Glomerular endothelial cell (primary cell): ENCODE measurements at places on chromosomes 1 and 21.

DNA sequence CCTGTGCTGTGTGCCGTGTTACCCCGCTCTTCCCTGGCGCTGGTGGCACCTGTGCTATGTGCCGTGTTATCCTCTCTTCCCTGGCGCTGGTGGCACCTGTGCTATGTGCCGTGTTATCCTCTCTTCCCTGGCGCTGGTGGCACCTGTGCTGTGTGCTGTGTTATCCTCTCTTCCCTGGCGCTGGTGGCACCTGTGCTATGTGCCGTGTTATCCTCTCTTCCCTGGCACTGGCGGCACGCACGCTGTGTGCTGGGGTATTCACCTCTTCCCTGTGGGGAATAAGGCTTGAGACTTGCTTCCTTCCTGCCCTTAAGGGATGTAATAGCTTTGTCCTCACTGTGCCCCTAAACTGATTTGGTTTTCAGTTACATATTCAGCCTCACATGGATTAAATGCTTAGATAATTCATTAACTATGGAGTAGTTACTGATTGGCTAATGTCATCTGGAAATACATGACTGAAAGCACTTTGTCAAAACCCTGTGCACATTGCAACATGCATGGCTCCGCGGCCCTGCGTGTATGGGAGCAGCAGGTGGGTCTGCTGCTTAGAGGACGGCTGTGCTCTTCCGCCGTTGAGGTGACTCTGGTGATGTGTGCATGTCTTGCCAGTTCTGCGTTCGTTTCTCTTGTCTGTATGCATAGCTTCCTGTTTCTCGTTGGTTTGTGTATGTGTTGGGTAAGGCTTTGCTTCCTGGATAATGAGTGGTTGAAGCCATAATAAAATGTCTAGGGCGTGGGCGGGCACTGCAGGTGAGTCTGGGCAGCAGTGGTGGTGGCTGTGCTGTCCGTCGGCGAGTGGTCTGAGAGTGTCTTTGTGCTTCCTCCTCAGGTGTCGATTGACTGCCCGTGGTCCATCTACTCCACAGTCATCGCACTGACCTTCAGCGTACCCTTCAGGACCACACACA is 17.9 kb upstream of the PWP2 start:
- DNase-seq, result no peak

DNA sequence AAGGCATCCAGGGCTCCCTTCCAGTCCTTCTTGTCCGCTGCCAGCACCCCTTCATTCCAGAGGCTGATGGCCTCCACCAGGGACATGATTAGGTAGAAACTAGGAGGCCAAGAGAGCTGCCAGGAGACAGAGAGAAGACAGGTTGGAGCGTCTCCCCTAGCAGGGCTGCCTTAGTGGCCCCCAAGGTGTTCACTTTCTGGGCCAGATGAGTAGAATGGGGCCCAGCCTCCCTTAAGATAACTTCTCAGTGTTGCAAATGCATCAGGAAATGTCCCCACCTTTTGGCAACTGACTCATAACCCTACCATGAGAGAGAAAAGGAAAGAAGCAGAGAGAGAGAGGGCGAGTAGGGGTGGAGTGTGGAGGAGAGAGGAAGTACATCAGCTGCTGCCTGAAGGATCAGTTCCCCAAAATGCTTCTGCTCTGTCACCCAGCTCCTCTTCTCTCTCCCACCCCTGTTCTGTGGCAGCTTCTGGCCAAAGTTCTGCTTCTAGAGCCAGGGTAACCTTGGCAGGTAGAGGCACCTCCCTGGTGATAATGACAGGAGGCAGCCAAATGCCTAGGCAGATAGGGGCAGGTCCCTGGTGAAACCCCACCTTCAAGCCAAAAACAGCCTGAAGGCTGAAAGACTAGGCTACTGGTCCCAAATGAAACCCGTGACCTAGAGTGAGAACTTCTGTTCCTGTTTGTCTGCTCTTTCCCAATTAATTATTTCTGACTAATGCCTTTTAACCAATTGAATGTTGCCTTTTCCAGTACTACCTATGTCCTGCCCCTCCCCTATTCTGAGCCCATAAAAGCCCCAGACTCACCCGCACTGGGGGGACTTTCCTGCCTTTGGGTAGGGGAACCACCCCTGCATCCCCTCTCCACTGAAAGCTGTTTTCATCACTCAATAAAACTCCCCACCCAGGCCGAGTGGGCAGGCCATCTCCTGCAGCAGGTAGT is at the start of gene NCF2:
Gene NCF2, minus strand, starts transcription at position 216 of the 948 bp plus-strand sequence. Its CDS starts 130 bp downstream, at position 86.
- DNase-seq, result no peak

GRCh38 chr1:202405928-202406327 is 57.4 kb downstream of the PPP1R12B start:
- no peak for DNase-seq

DNA sequence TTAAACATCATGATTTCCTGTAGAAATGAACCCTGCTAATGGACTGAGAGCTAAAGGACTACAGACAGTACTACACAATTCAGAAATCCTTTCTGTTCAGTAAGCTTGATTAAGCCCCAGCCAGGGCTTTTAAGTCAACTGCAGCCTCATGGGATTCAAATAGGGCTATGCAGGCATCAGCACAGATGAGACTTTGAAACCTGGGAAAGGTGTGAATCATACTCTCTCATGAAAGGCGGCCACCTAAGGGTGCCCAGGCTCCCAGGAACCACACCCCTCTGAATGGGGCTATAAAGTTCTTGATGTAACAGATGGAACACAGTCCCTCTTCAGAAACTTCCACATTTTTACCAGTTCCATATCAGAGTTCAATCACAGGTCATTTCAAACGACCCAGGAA is 7.6 kb downstream of the SIPA1L2 start:
- no peak for DNase-seq

- DNase-seq, result no peak
Observed at GRCh38 chr1:60813071-60813470, 269.3 kb upstream of the NFIA start.
